ENCODE measurements at places on chromosomes 6 and 20.

GRCh38 chr6:118100717-118101116 lies 193.7 kb downstream of the SLC35F1 start:
- no peak for DNase-seq

DNA sequence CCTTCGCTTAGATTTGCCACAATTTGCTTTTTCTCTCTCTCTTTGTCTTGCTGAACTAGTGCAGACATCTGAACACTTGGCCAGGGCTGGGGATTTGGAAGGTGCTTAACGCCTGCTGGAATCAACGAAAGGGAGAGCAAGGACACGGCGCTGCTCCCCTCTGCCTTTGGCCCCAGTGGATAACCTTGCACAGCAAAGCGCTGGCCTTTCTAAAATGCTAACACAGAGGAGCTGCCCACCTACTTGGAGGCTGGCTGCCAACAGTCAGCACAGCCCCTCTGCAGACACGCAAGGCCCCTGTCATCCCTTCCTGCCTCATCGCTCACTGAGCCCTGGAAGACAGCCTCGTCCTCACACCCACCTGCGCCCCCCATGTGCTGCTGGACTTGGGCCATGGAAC lies 37.5 kb downstream of the C20orf203 start:
- no peak for DNase-seq

GRCh38 chr6:156869980-156870398 lies 92.8 kb downstream of the ARID1B start:
- DNase-seq: no peak

DNA sequence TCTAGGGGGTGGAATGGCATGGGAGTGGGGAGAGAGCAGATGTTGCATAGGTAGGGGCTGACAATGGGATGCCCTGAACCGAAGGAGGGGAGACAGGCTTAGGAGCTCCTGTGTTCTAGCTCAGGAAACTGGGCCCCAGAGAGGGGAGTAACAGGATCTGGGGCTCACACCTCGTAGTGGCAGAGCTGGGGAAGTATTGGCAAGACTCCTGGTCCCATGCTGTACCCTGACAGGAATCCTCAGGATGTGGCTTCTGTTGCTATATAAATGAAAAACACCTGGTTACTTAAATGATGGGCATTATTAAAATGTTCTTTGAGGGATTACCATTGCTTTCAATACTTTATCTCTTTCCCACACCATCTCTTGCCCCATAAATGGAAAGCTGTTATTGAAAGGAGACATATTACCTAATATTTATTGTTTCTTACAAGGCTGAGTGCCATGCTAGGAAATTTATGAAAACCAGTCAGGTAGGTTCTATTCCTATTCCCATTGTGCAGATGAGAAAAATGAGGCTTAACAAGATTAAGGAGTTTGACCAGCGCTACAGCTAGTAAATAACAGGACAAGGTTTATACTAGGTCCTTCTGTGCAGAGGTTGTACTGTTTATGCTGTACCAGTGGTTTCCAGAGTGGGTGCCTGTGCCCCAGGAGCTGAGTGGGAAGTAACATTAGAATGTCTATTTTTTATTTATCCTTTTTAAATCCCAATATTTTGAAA lies 35.3 kb upstream of the TCP11 start:
- DNase-seq: no peak

- DNase-seq: no peak
Measured at GRCh38 chr6:89612121-89612520, 26.4 kb downstream of the LYRM2 start.

DNA sequence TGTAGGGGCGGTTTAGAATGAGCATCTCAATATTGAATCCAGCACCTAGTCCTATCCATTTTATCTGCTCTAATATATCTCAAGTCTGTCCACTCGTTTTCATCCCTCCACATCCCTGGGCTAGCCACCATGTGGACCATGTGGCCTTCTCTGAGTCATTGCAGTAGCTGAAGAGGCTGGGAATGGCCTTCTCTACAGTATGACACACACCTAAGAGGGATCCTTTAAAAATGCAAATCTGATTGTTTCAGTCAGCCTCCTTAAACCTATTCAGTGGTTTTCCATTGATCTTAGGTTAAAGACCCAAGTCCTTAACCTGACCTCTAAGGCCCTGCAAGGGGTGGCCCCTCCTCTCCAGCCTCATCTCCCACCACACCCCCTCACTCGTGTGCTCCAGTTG lies 9.4 kb downstream of the RING1 start:
- DNase-seq: no peak

DNA sequence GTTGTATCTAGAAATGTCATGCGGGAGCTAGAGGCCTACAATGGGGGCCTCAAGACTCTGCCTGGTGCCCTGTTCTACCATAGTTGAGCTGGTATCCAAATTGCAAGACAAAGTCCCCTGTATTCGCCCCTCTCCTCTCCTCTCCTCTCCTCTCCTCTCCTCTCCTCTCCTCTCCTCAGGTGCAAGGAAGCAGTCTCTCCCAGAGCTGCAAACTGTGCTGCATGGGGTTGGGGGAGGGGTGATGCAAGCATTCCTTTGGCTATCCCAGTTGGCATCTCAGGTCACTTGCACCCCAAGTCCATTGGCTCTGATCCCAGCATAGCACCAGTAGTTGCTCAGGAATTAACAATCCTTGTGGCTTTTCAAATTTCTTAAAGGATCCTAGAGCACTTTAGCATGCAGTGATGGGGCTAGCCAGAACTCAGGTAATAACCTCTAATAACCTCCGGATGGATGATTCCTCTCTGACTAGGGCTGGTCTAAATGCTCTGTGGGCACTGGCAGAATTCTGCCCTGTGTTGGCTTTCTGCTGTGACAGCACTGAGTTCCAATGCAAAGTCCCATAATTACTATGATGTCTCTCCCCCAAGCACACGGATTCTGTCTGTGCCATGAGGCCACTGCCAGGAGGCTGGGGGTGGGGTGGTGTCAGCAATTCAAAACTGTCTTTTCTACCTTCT lies 35.3 kb downstream of the TAF11 start:
- no peak for DNase-seq

- DNase-seq: no peak
Measured at GRCh38 chr6:119426619-119427018, 77.1 kb upstream of the MAN1A1 start.

DNA sequence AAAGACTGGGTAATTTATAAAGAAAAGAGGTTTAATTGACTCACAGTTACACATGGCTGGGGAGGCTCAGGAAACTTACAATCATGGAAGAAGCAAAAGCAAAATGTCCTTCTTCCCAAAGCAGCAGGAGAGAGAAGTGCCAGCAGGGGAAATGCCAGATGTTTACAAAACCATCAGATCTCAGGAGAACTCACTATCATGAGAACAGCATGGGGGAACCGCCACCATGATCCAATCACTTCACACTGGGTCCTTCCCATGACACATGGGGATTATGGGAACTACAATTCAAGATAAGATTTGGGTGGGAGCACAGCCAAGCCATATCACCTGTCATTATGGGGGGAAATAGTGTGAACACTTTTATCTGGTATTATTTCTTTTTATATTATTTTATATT lies 557.2 kb downstream of the EYS start:
- DNase-seq: no peak

- no peak for DNase-seq
Measured at GRCh38 chr6:157453978-157454377, 73.0 kb downstream of the ZDHHC14 start.

GRCh38 chr20:47396762-47397476 lies 40.4 kb upstream of the ZMYND8 start:
- DNase-seq: no peak

GRCh38 chr6:44828780-44829179 lies 441.3 kb downstream of the CDC5L start:
- no peak for DNase-seq

- no peak for DNase-seq
Measured at GRCh38 chr20:50211091-50211490, 20.5 kb downstream of the CEBPB start.

DNA sequence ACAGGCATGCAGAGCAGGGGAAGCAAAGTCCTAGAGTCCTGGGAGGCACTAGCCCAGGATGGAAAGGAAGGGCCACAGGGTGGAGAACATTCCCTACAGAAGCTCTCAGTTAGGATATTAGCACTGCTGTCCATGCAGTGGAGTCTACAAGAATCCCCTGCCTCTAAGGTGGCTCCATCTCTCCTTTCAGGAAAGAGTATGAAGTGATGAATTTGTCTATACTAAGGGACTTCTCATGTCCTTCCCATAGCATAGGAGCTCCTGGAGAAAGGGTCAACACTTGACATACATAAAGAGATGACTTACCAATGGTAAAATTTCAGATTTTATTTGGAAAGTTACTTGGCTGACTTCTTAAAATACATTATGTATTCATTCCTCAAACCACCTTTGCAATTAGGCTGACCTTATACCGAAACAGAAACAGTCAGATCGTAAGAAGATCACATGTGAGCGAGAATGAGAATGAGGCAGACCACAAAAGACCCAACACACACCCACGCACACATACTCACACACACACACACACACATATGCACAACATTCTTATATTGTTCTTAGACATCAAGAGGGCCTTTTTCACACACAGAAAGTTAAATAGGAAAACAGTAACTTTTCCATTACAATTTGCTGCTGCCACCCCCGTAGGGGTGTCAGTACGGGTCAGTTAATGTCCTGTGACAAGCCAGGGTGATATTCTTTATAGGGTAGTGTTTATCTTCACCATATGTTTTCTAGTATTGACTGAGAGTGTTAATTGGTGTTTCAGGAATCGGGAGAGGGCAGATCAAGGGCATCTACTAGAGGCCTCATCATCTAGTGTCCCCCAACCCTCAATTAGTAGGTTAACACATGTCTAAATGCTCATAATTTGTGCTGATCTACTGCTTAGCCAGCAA lies 159.4 kb downstream of the FAXC start:
- no peak for DNase-seq

DNA sequence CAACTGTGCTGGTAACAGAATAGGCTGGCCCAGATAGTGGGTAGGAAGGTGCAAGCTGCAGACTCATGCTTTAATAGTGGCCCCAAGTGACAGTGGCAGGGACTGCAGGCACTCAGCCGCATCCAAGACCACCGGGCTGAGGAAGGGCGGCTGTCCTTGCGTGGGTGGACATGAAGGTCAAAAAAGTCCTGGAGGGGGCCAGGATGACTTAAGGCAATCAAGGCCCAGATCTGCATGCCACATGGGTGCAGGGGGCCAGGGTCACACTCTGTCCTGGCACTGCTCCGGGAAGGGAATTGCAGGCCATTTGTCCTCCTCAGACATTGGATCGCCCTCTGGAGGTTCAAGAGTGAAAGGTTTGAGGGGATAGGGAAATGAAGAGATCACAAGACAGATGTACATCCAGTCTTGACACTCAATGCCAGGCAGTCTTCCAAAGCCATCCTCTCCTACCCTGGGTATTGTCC lies 10.4 kb upstream of the VNN2 start:
- no peak for DNase-seq

- DNase-seq: no peak
Measured at GRCh38 chr6:52639493-52639892, 31.4 kb upstream of the TMEM14A start.

DNA sequence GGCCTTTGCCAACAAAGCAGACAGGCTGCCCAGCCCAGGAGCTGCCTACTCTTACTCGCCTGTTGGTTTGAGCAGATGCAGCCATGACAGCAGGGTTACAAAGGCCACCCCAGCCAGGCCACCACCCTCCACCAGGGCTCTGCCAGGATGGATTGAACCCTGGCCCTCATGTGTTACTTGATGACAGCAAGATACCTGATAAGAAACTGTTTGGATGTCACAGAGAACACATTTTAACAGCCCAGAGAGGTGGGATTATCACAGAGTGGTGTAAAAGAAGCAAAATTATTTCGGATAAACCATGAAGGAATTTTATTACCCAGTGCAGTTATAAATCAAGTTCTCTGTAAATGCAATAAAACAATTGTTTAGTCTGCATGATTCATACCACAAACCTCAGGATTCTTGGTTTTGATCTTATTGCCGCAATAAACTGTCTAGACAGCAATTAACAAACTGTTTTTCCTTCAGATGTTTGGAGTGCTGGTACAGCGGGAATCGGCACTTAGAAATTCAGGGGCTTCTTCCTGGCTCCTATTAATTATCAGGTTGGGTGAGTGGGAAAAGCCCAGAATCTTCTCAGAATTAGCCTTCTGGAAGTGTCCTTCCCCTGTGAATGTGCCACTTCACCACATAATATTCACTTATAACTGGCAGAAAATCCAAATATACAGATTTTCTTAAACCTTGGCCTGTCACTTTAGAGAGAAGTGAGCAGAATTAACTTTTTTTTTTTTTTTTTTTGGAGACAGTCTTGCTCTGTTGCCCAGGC lies 58.0 kb upstream of the SALL4 start:
- DNase-seq: no peak

- DNase-seq: peak; percentile 43
Measured at GRCh38 chr6:117985916-117986315, 78.9 kb downstream of the SLC35F1 start.

DNA sequence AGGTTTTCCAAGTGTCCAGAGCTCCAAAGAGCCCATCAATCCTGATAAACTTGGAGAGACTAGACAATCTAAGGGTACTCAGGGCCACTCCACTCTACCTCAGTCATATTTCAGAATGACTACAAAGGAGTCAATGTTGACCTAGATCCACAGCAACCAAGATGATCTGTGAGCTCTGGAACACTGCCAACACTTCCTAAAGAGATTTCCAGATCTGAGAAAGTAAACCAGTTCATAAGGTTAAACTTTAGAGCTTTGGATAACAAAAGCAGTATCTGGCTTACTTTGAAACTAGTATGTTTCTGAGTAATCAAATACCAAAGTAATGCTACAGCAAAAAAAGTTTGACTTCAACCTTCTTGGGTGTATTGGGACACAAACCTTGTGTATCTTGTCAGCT lies 122.7 kb downstream of the BTBD9 start:
- no peak for DNase-seq

- no peak for DNase-seq
Measured at GRCh38 chr6:116616737-116617053, 416 bp downstream of the RSPH4A start.

GRCh38 chr20:54200487-54201267 lies 7.2 kb upstream of the PFDN4 start:
- DNase-seq: no peak

DNA sequence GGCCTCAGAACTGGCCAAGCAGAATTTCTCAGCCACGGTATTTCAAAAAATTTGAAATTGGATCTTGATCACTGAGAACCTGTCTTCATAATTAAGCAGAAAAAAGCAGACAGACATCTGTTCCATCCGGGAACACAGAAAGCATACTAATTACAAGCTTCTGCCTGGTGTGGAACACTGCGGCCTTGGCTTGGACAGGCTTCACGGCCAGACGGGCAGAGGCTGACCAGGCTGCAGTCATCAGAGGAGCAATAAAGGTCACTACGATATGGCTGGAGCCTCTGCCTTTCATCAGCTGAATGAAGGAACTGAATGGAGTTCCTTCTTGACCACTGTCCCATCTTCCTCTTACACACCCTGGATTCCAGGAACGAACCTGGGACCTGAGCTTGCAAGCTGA lies 3.9 kb upstream of the NRSN1 start:
- no peak for DNase-seq

- DNase-seq: no peak
Measured at GRCh38 chr20:20547221-20547875, 165.1 kb downstream of the RALGAPA2 start.
